ENCODE measurements at places on chromosomes 3 and 15. TPM values are rescaled to one million over a fixed set of nuclear protein-coding genes. Genes with fewer than 3 reads are reported as not detected.
A peak's percentile ranks its signal among the peaks of the same experiment; 100 is the strongest.

DNA sequence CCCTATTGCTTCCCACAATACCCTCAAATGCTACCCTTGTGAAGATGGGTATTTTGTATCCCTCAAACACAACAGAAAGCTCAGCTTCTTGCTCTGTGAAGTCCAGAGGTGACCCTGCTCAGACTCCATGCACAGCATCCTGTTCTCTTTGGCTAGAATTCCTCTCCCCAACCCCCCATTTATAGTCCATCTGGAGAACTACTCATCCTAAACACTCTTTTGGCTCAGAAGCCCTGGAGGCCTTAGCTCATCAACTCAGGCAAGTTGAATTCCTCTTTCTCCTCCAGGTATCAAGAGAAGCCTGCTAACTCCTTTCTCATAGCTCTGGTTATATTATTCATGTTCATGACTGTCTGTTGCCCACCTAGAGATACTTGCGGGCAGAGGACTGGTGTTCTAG, 18.3 kb upstream of the GASK1A start:
- DNase-seq, result no peak

DNA sequence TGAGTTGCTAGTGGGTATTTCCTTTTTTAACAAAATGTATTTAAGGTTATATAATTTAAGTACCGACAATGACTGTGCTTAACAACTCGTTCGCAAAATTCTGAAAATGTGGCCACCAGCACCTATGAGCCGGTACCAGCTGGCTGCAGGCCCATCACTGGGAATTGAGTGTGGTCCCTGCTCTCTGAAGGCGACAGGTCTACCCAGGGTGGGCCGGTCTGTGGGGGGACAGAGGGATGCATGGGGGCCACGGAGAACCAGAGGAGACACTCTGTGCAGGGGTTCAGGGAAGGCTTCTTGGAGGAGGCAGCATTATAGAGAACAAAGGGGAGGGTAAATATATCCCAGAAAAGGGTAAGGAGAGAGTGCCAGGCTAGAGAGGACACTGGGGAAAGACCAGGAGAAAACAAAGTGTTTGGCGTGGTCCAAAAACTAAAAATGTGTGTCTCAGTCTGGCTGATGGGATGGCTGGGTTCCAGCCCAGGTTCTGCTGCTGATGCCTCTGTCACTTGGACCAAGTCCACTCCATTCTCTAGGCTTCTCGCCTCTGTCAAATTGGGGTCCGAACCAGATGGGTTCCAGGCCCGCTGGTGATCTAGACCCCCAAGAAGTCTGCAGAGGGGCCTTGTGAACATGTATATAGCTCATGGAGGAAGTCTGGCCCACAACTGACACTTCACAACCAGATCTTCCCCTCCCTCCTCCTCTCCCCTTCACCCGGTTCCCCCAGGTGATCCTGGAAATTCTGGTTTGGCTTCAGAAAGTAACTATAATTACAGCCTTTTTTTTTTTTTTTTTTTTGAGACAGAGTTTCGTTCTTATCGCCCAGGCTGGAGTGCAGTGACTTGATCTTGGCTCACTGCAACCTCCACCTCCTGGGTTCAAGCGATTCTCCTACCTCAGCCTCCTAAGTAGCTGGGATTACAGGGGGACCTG, 10.7 kb upstream of the CYP11A1 start:
- no peak for DNase-seq

DNA sequence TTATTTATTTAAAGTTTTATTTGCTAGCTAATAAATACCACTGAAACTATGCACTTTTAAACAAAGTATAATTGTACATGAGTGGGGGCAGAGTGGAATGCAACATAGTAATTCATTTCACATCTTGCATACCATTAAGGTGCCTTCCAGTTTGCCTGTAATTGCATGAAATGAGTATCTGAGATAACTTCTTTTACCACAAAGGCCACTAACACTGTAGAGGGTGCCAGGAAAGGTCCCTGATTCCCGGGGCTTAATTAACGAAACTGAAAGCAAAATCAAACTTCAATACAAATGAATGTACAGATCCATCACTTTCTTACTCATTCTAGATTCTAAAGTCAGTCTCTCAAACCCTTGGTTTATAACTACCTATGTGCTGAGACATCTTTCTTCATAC, 2.1 kb downstream of the CD47 start:
- DNase-seq, result no peak

DNA sequence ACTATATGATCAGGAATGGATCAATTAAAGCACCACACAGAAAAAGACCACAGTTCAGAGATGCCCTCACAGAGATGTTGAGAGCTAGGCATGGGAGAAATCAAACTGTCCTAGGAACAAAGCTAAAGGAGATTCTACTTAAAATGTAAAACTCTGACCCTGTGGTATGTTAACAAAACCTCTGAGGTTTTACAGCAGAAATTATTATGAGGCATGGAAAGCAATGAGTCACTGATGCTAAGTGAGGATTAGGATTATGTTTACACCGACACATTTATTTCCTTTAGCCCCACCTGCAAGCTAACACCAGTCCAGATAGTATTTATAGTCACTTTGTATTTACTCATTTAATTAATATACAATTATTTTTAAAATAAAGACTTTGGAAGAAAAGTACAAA, 1242.2 kb downstream of the OTOL1 start:
- DNase-seq, result no peak

DNA sequence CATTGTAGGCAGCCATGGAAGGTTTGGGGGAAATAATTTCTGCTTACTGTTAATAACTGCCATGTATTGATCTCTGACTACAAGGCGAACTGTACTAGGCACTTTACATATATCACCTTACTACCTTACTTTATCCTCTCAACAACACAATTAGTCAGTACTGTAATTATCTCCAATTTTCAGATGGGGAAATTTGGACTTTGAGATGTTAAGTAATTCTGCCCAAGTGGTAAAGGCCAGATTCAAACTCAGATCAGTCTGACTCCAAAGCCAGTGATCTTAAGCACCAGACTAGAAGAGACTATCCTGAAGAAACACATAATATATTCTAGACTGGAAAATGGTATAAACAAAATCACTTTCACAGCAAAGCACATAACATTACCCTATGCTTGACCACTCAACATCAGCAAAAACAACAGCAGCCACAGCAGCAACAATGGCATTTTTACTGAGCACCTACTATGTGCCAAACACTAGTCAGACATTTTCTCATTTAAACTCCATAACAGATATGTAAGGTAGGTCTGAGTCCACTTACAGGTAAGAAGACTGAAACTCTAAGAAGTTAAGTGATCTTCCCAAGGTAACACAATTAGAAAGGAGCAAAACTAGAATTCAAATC, 13.1 kb downstream of the MTHFS start:
- no peak for DNase-seq

GRCh38 chr3:100586832-100587231, 22.6 kb upstream of the ADGRG7 start:
- no peak for DNase-seq

GRCh38 chr15:26866298-26867199, at the start of gene GABRA5:
GABRA5 (plus strand) TSS chr15:26867062; CDS start chr15:26869249, 2,187 bp downstream.
- peak; percentile 70 for DNase-seq

GRCh38 chr3:33775363-33775762, 23.1 kb upstream of the PDCD6IP start:
- no peak for DNase-seq

DNA sequence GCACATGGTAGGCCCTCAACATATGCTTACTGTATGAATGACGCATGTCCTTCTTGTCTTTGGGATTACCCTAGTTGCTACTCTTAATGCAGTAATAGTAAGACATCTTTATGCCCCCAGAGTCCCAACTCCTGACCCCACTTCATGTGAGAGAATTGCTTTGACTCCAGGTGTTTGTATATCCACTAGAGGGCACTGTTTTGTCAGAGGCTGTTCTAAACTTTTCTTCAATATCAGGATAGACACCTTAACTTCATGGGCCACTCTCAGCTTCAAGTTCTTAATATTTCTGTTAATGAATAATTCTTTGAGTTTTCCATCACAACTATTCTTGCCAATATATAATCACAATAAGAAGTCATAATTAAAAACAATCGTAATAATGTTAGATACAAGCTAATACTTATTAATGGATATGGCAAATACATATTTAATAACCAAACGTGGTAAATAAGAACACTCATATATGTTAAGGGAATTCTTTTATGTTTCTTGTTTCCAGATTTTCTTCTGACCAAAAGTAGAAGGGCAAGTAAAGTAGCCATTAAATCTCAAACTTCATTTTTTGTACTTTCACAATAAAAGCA, 337.2 kb upstream of the DNAJC19 start:
- DNase-seq, result peak; percentile 37

DNA sequence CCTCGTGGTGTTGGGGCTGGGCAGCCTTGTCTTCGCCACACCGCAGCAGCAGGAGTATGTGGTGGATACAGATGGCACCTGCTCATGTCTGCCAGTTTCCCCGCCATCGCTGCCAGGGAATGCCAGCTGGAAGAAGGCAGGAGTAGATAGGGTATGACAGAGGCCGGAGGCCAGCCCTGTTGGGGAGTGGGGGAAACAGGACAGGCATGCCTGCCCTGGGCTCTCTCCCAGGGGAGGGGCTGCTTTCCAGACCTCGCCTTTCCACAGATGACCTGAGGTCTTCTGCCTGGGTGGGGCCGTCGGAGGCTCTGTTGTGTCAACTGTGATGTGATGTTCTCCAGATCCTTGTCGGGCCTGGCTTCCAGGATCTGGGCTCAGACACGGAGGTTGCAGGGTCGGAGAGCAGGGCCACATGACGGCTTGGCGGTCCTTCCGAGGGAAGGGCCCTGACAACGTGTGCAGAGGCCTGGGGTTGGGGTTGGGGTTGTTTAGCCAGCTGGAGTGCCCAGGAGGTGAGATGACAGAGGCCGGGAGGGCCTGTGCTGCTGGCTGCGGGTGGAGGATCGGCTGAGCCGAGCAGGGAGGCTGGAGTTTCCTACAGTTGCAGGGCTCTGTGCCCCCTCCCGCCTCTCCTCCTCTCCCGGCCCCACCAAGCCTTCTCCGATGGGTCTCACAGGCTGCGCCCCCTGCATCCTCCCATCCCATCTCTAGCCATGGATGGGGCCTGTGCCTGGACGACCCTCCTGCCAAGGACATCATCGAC, 102.0 kb downstream of the TBC1D2B start:
- DNase-seq, result no peak

DNA sequence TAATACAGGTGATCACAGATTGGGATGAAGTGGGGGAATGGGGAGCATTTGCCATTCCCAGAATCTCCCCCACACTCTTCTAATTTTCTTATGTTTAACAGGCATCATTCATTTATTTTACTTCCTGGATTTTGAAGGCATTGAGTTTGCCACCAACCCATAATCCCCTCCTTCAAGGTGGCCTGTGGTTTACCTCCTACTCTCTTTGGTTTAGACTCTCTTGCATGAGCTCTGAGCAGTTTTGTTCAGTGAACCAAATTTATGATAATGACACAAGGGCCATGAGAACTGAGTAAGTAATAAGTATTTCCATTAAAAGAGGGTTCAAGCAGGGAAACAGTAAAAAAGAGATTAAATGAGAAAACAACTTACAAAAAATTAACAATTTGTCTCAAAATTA, 703.1 kb upstream of the CFAP20DC start:
- DNase-seq, result no peak

DNA sequence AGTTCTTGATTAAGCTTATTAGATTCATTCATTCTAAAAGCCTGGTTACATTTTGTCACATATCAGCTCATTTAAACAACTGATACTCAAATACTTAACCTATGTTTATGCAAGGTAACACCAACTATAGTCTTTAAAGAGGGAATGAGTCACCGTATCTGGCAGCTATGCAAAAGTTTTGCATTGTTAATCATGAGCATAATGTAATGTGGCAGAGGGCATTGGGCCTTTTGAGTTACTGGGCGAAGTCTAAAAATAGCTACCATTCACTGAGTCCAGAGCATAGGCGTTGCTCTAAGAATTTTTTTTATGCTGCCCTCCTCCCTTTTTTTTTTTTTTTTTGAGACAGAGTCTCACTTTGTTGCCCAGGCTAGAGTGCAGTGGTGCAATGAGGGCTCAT, 277.7 kb upstream of the ZNF717 start:
- DNase-seq, result no peak

DNA sequence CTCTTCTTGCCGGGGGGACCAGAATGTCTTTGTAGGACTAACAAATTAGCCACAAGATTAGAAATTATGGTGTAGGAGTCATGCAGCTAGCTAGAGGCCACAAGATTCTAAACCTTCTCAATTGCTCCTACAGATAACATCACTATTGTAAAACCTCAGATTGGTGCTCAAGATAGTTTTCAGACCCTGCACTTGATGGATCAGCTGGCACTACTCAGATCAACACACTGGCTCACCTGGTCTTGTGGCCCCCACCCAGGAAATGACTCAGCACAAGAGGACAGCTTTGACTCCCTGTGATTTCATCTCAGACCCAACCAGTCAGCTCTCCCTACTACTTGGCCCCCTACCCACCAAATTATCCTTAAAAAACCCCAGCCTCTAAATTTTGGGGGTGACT, 124.1 kb upstream of the RASGRP1 start:
- DNase-seq, result no peak

DNA sequence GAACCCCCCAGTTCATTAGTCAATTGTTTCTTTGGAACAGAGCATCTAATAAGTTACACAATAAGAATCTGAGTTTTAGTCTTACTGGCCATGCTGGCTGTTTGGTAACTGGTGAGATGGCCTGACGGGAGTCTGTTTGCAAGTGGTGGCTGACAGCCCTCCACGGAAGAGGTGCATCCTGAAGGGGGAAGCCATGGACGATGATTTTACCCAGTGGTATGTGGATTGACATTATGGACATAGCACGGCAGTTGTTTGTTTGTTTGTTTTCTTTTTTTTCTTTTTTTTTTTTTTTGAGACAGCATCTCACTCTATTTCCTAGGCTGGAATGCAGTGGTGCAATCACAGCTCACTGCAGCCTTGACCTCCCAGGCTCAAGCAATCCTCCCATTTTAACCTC, 156.0 kb downstream of the RPLP1 start:
- DNase-seq, result no peak

GRCh38 chr15:38879909-38880471, 315.4 kb upstream of the RASGRP1 start:
- no peak for DNase-seq

DNA sequence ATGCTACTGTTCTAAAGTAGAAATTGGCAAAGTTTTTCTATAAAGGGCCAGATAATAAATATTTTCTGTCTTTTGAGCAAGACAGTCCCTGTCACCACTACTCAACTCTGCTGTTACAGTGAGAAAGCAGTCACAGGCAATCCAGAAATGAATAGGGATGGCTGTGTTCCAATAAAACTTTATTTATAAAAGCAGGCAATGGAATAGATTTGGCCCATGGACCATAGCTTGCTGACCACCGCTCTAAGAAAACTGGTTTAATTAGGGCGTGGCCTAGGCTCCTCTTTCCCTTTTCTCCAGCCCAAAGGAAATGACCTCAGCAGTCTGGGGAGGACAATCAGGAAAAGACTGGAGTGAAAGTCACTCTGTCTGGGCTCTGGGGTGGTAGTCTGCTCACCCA, 183.8 kb downstream of the MEGF11 start:
- no peak for DNase-seq

- no peak for DNase-seq
These were observed 620.7 kb downstream of the NAALADL2 start for GRCh38 chr3:175479800-175480199.

GRCh38 chr3:3499012-3499562, 300.1 kb upstream of the LRRN1 start:
- no peak for DNase-seq

BOC gene
- 28.2 TPM for polyA plus RNA-seq

RNF13 gene
- 66.1 TPM for polyA plus RNA-seq

TMED3 gene
- polyA plus RNA-seq, result 223 TPM

AHSG gene
- polyA plus RNA-seq, result 568 TPM

GABRR3 gene
- polyA plus RNA-seq, result not detected

NR2E3 gene
- polyA plus RNA-seq, result 0.36 TPM

ISG20 gene
- polyA plus RNA-seq, result 15.8 TPM

PAK6 gene
- 8.2 TPM for polyA plus RNA-seq

GNAT1 gene
- polyA plus RNA-seq, result not detected
